Posterior vena cava (tissue), 2 donors: ENCODE measurements at places on chromosomes 6 and 20. TPM values are rescaled to one million over a fixed set of nuclear protein-coding genes. Genes with fewer than 3 reads are reported as not detected.

DNA sequence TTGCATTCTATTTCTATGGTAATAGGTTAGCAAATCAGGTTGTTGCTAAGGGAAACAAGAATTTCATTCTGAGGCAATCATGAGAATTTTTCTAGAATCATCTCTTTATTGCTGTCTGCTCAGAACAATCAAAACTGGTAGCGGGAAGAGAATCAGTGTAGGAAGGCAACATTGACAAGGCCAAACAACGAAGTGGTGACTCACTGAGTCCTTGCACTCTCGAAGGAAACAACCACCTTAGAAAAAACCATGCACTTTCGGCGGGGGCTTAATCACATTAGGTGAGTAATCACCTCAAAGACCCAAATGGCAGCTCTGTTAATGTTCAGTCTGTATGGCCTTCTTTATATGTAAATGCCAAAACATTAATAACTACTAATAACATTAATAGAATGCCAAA lies 78.8 kb upstream of the MAP7 start:
- no peak for DNase-seq

DNA sequence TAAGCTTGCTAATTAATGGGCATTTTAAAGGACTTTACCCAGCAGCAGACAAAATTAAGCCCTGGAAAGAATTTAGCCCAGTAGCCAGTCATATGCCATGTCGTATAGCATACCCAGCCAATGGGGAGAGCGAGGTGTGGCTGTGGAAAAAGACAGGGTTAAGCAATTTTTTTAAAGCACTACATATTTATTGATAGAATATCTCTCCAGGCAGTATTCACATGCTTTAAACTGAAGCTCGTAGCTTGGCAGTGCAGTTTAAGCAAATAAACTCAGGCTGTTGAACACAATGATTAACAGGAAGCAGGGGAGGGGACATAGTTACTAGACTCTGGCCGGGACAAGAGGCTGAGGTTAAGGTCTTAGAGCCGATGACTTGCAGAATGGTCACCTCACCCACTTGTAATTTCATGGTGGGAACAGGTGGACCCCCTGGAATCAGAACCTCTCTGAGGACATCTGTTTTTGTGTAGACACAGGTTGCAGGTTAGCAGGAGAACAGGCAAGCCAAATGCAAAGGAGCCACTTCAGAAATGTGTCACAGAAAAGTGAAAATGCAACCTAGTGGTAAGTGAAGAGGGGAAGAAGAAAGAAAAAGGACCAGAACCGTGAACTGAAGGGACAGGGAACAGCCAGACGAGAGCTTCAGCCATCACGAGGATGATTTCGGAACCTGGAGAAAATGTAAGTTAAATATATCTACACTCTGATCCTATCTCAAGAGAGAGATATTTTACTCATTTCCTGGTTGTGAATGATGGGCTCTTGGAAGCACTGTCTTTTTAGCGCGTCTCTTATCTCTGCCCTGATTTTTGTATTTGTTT lies 7.2 kb downstream of the GCNT2 start:
- DNase-seq, result no peak

DNA sequence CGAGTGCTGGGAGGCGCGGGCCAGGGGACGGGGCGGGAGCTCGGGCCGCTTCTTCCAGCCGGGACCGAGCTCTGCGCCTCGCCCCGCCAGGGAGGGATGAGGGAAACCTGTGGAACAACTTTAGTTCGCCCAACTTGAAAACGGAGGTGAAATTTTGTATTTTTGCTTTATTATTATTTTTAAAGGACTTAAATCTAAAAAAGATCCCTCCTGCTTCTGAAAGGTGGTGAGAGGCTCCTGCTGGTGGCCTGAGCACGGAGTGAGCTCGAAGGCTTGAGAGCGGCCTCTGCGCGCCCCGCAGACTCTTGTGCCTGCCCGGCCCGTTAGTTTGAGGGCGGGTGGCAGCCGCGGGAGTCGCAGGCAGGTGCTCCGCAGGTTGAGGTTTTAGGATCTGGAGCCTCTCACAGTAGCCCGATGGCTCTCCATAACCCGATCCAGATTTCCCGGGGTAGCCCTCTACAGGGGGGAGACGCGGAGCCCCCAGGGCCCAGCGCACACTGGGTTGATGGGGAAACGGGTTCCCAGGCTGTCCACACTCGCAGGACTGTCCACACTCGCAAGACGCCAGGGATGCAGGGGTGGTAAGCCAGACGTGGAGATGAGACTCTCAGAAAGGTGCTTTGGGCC lies 46.2 kb upstream of the SUPT3H start:
- no peak for DNase-seq

DNA sequence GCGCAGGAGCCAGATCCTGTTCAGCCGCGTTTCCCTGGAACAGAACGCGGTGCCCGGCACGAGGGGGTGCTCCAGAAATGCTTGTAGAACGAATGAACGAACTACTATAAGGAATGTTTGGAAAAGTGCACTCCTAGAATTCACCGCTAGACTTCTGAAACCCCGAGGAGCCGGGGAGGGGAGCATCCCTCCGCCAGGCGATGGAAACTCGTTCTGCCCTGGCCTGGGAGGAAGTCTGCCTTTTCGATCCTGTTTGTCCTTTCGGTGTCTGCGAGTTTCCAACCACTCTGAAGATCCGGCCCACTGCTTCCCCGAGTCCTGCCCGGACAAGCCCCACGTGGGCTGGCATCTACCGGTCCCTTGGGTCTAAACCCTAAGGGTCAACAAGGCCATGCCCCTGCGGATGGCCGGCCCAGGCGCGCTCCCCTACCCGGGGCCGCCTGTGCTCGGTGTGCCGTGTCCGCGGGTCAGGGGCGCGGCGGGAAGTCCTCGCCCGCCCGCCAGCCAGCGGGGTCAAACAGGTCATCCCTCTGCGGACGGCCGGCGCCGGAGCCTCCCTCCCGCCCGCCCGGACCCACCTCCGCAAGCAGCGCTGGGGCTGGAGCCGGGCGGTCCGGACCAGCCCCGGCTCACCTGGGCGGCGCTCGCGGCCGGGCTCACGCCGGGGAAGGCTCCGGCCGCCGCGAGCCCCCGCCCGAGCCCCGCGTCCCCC lies 526 bp downstream of the SULF2 start:
- no peak for DNase-seq

GRCh38 chr6:170244721-170245474 lies 46.0 kb downstream of the DLL1 start:
- DNase-seq, result peak; percentile 71

DNA sequence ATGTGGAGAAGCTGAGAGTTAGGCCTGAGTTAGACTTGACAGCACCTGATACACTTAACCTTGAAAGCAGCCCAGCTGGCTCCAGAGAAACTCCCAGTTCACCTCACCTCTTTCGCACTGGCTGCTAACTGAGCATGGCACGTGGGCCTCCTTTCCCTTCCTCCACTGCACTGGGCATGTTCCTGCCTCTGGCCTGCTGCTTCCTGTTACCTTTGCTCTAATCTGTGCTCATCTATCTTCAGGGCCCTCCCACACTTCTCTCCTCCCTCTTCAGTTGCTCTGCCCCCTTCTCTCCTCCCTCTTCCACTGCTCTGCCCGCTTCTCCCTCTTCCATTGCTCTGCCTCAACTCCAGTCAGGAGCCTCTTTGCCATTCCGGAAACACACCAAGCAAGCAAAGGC lies 13.7 kb upstream of the UBE2V1 start:
- DNase-seq, result no peak

DNA sequence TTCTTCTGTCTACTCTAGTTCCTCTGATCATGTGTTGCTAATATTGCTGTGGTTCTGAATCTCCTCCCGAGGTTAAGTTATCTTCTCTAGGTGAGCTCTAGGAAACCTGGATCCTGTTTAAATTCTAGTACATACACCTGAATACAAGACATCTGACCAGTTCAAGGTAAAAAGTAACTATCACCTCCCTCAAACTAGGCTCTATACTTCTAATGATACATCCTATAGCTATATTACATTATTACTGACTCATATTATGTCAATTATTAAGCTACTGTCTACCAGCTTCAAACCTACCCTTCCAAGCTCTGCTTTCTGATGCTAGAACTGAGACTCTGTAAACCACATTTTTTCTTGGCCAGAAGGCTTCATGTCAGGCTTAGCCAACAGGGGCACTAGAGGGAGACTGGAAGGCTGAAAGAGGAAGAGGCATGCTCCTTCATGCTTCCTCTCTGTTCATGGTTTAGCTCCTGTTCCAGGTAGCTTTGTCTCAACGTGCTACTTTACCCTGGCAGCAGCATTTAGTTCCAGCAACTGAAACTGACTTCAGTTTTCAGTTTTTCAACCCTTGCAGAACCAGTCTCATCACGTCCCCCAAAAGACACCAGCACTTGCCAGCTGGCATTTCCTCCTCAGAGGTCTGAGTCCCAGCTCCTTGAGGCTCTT lies 148.4 kb upstream of the TOP1 start:
- no peak for DNase-seq

GRCh38 chr20:8427419-8428040 lies 295.5 kb downstream of the PLCB1 start:
- no peak for DNase-seq

DNA sequence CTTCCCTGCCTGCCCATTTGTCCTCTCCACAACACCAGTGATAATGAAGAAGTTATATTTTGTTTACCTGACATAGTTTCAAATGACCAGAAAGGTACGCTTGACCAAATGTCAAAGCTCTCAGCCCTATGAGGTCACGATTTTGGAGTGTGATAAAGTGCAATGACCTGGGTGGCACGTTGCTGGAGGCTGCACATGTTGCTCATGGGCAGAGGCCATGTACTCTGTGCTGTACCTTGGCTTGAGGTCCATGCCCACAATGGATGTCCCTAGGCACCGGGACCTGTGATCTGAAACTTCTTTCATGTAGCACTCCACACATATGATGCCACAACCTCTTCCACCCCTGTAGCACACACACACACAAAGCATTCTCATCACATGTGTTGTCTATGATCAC lies 164.0 kb upstream of the HEY2 start:
- DNase-seq, result no peak

DNA sequence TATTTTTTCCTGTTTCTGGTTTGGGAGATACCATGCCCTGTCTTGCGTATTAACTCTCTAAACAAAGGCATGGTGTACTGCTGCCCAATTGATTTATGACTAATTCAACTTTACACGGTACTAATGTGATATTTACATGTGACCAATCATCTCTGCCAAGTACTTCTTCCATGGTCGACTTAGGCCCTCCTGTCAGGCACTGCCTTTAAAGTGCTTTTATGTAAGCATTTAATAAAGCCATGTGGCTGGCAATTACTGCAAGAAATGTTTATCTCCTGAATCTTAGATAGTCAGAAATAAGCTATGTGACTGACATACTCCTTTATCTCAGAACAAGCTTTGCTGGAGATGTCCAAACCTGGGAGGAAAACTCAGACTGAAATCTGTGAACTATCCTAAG lies 323.4 kb downstream of the BTBD3 start:
- no peak for DNase-seq

- DNase-seq, result peak; percentile 84
Measured at GRCh38 chr6:90098001-90098531, 198.6 kb downstream of the BACH2 start.

DNA sequence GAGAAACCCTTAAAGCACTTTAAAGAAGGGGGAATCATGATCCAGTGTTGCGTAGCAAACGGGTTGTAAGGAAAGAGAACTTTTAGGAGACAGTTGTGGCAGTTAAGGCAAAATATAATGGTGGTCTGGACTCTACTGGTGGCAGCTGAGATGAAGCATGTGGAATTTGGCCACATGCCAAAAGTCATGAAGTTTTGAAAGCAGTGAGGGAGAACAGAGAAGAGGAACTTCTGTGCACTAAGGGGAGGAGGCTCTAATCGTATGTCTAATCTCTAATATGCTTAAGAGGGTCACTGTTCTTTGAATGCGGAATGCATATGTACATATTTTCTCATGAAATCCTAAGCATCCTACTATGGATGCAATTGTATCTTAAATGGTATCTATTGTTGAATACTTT lies 91.5 kb downstream of the RIMS1 start:
- no peak for DNase-seq

- no peak for DNase-seq
Measured at GRCh38 chr6:161238500-161238899, 35.4 kb downstream of the AGPAT4 start.

GRCh38 chr6:52261229-52261628 lies 16.9 kb upstream of the IL17F start:
- DNase-seq, result no peak

GRCh38 chr6:22095836-22096235 lies 201.0 kb downstream of the PRL start:
- no peak for DNase-seq

GRCh38 chr6:27250277-27251111 lies 3.0 kb downstream of the PRSS16 start:
- DNase-seq, result no peak

DNA sequence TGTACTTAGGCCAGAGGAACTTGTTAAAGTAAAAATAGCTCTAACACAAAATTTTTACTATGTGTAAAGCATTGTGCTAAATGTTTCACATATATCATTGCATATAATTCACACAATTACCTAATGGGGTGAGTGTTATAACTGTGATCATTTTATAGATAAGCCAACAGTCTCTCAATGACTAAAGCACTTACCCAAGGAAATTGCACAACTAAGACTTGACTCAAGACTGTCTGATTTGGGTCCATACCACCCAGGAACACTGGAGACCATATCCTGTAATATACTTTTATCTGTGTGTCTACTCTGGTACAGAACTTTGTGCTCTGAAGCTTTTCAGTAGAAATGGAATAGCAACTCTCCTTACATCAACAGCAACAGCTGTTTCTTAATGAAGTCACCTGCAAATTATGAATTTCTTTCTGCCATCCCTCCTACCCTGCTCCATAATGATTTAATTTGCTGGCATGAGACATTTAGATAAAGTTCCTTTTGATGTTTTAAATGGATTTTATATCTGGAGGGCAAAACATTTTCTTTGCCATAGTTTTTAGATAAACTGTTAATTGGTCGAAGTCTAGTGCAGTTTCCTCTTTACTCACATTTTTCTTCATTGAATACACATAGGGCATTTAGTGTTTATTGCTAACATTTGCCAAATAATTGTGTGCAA lies 47.5 kb downstream of the TSPYL4 start:
- DNase-seq, result no peak

- no peak for DNase-seq
Measured at GRCh38 chr6:33815854-33816253, 12.1 kb upstream of the MLN start.

Gene ETV7
- not detected for total RNA-seq

Gene CST5
- not detected for total RNA-seq

Gene PRICKLE4
- 5.8 TPM for total RNA-seq

Gene LIN28B
- total RNA-seq, result not detected

Gene ULBP2
- 0.43 TPM for total RNA-seq

Gene PRKN
- 7.6 TPM for total RNA-seq

Gene SSTR4
- total RNA-seq, result not detected

Gene ZBTB46
- 6.8 TPM for total RNA-seq

Gene HLA-DQA2
- total RNA-seq, result 0.52 TPM
